ENCODE measurements at places on chromosomes 16 and 17.

GRCh38 chr16:5616841-5617240, 519.2 kb upstream of the EEF2KMT start:
- DNase-seq: no peak

DNA sequence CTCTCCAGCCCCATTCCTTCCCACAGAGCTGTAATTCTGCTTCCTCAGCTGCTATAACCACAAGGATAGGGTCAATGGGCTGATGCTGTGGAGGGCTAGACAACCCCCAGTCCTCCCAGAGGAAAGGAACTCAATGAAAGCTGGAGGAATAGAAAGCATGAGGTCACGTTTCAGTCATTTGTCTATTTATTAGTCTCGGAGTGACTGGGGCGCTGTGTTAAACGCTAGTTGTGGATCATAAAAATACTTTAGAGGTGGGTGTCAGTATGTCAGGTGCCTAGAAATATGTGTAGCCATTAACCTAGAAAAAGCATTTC, 787 bp upstream of the CCL3L1 start:
- no peak for DNase-seq

DNA sequence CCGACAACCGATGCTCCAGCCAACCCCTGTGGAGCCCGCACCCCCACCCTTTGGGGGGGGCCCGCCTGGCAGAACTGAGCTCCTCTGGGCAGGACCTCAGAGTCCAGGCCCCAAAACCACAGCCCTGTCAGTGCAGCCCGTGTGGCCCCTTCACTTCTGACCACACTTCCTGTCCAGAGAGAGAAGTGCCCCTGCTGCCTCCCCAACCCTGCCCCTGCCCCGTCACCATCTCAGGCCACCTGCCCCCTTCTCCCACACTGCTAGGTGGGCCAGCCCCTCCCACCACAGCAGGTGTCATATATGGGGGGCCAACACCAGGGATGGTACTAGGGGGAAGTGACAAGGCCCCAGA, 17.9 kb downstream of the NGFR start:
- DNase-seq: no peak

GRCh38 chr16:50282010-50282538, 15.7 kb downstream of the ADCY7 start:
- no peak for DNase-seq

- DNase-seq: peak; percentile 45
These were observed 59.1 kb downstream of the TIMM22 start for GRCh38 chr17:1055751-1056645.

DNA sequence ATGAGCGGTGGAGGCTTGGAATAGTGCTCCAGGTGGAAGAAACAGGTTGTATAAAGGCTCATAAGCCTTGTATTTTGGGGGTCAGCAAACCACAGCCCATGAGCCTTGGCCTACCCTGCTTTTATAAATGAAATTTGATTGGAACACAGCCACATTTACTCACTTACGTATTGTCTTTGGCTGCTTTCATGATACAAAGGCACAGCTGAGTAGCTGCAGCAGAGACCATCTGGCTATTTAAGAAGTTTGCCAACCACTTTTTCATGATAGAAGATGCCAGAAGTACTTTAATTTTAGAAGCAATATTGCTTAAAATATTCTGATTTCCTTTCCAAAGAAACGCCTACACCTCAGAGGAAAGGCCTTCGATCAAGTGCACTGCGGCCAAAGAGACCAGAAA, 73.8 kb downstream of the C17orf58 start:
- DNase-seq: no peak

- no peak for DNase-seq
These were observed 21.7 kb downstream of the CENPX start for GRCh38 chr17:82000803-82001570.

DNA sequence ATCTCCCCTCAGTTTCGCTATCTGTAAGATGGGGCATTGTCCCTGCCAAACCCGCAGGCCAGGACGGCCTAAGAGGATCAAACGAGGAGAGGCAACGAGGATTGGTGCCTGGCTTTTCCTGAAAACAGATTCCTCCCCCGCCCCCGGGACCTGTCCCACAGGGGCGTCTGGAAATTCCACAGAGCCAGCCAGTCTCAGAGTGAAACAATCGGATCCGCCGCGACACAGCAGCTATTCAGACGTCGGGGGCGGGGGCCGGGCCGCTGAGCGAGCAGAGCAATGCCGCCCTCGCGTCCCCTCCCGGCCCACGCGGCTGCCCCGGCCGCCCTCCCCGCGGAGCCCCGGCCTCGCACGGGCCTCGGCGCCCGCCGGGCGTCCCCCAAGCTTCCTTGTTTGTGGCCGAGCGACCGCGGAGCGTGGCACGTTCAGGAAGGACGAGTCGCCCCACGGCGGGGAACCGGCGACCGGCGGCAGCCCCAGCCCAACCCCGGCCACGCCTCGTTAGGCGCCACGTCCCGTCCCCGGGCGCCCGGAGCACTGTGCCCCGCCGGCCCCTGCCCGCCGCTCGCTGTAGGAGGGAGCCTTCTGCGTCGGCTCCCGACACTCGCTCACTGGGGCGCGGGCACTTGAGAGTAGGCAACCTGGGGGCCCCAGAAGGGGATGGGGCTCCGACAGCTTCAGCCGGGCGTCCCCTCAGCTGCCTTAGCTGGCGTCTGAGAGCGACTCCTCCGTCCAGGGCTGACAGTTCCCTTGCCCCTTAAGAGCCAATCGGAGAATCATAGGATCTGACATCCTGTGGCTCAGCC, 29.6 kb upstream of the PHOSPHO1 start:
- peak; percentile 79 for DNase-seq

DNA sequence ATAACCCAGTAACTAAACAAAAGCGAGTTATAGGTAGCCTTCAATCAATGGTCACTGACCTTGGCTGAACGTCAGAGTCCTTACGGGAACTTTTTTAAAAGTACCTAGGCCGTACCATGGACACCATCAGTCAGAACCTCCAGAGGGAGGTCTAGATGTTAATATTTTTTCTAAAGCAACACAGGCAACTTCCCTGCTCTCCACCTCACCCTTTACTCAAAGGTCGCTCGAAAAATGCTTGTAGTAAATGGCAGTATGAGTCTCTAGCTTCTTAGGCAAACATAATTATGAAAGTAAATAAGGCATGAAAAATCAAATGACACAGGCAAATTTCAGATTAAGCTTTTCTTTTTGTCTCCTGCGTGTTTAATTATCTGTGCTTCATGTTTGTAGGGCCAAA, 82.1 kb downstream of the SLC39A11 start:
- DNase-seq: no peak

- DNase-seq: peak; percentile 37
These were observed 451.5 kb upstream of the HSBP1 start for GRCh38 chr16:83356266-83356665.

DNA sequence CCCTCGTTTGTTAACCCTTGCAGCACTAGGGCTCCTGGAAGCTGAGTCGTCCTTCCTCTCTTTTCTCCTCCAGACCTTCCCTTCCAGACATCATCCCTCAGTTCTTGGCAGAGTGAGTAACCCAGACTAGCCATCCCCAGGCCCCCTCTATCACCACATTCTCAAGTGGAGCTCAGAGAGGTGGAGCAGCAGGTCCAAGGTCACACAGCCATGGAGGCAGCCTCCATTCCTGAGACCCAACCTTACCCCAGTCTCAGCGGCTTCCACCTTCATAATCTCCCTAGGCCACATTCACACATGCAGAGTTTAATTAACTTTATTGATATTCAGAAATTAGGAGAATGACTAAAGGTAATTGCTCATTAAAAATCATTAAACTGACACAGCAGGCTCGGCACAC, 3.0 kb downstream of the SEZ6 start:
- no peak for DNase-seq

DNA sequence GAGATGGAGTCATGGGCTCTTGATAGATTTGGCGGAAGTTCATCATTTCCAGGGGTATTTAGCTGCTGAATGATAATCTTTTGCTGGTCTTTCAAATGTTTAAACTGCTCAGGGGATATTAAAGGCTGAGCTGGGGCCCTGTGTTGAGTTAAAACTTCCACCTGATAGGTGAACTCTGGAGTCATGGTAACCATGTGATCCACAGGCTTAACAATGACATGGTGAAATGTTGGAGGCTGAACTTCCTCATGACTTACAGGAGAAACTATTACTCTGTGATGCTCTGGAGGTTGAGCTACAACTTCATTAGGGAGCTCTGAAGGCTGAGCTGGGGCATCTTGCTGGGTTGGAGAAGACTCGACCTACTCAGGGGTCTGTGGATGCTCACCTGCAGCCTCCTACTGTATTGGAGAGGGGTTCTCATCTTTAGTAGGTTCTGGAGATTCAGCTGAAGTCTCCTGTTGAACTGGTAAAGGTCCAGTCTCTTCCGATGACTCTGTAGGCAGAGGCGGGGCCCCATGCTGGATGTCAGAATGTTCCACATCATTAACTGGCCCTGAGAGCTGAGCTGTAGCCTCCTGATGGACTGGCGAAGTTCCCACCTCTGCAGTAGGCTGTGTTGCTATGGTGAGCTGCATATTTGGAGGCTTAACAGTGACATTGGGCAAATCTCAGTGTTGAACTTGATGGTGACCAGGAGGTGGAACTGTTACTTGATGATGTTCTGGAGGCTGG, 24.2 kb downstream of the RDM1 start:
- DNase-seq: no peak

GRCh38 chr17:56822725-56823124, 11.0 kb downstream of the C17orf67 start:
- DNase-seq: no peak

DNA sequence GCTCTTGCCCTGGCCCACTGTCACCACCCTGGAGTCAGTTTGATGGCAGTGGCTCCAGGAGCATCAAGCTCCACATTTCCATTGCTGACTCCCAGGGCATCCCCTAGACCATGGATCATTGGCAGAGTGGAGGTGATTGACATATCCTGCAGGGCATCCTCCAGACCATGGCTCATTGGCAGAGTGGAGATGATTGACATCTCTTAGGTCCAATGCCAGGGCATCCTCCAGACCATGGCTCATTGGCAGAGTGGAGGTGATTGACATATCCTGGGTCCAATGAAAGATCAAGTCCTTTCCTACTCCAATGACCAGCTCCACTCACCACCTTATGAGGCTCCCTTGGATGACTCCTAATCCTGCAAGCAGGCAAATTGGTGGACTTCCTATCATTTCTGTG, 174.3 kb upstream of the NLRP1 start:
- DNase-seq: no peak

DNA sequence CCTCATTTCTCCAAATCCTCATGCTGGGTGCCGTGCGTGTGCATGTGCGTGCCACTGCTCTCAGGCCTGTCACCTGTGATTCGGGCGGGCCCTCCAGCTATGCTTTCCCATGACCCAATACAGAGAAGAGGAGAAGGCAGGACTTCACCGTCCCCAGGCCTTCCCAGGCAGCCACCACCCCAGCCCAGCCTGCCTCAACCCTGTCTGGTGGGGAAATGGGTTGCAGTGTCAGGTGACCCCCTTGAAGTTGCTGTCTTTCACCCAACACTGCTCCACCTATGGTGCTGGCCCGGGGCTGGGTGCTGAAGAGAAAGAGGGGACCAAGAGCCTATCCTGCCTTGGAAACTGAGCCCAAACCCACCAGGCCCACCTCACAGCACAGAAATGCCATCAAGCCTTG, 94.7 kb downstream of the GOSR1 start:
- no peak for DNase-seq

GRCh38 chr16:11258553-11259492, 2.8 kb upstream of the SOCS1 start:
- DNase-seq: no peak

GRCh38 chr17:11707586-11707985, 109.3 kb downstream of the DNAH9 start:
- no peak for DNase-seq

DNA sequence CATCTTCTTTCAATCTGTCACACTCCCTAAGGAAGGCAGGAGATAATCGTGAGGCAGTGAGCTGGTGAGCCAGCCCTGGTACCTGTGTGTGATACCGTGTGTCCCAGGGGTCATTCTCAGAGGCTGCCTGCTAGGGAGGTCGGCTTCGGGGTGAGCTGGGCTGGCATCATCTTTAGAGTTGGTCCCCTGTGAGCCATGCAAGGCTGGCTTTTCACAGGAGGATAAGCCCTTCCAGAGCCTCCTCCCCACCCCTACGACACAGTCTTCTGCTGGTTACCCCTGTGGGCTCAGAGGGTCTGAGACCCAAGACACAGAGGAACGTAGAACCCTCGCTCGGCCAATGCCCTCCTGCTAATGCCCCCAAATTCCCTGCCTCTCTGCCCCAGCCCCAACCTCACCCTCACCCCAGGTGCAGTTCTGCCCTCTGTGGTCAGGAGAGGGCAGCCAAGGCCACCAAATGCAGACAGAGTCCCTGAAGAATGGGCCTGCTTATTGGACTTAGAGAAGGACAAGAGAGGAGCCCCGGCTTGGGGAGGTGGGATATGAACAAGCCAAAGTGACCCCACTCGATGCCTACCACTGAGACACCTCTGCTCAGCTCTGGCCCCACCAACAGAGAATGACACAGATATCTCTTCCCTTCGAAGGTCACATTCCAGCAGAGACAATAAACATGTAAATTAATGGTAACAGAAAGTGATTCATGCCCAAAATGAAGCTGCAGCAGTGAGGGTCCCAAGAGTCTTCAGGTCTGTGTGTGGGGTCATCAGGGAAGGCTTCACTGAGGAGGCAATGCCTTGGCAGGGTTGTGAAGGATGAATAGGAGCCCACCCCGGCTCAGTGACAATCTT, 80.8 kb upstream of the CCL1 start:
- DNase-seq: peak; percentile 12

- DNase-seq: no peak
These were observed 95.3 kb downstream of the CMIP start for GRCh38 chr16:81539759-81540472.

DNA sequence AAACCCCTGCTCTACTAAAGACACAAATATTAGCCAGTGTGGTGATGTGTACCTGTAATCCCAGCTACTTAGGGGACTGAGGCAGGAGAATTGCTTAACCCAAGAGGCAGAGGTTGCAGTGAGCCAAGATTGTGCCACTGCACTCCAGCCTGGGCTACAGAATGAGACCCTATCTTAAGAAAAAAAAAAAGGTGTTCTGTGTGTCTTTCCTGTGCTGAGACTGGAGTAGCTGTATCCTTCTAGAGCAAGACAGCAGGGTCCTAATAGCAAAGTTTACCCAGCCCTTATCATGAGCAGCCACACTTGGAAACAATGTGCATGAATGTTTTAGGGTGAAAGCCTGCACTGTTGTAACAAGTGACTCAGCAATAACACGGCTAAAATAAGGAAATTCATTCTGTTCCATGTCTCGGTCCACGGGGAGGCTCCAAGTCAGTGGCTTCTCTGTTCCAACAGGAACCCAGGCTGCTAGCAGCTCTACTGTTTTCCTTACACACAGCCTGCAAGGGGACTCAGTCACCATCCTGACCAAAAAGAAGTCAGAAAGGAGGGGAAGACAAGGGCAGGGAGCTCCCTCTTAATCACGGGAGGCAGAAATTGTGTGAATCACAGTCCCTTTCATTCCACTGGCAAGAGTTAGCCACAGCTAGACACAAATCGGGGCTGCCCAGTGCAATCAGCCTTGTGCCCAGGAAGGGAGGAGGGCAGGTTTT, 7.1 kb upstream of the SLC5A11 start:
- no peak for DNase-seq

GRCh38 chr17:49290690-49291359, 60.2 kb upstream of the PHOSPHO1 start:
- peak; percentile 48 for DNase-seq

GRCh38 chr16:69188716-69189115, 1.8 kb downstream of the SNTB2 start:
- DNase-seq: no peak

- DNase-seq: no peak
These were observed 36.6 kb downstream of the ARHGAP23 start for GRCh38 chr17:38464723-38465390.

Data from HAP-1 (cell line).